ENCODE measurements at places on chromosomes 1 and 21. TPM values are rescaled to one million over a fixed set of nuclear protein-coding genes. Genes with fewer than 3 reads are reported as not detected.

GRCh38 chr1:101996825-101997465 lies at the start of gene OLFM3:
TSS of gene OLFM3 (minus strand) at chr1:101996926.
- no peak for DNase-seq

Gene VANGL2
- total RNA-seq = 5.8 TPM

Gene SLC9C2
- not detected for total RNA-seq

DNA sequence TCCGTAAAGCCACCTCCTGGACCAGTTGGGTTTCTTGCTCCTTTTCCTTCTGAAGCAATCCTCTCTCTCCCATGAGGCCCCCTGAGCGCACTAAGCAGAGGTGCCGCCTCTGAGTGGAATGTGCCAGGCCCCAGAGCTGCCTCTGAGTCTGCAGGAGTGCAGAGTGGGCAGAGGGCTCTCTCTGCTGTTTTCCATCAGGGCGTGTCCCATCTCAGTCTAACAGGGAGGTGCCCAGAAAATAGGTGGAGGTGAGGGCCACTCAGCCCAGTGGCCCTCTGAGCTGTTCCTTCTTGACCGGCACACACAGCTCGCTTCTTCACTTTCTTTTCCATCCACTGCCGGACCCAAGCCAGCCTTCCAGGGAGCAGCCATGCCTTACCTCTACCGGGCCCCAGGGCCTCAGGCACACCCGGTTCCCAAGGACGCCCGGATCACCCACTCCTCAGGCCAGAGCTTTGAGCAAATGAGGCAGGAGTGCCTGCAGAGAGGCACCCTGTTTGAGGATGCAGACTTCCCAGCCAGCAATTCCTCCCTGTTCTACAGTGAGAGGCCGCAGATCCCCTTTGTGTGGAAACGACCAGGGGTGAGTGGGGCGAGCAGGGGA lies at the start of gene CAPN9:
TSS of gene CAPN9 (plus strand) at position 262 of the 604 bp plus-strand sequence. CDS start at position 371, 109 bp downstream.
- DNase-seq = no peak

DNA sequence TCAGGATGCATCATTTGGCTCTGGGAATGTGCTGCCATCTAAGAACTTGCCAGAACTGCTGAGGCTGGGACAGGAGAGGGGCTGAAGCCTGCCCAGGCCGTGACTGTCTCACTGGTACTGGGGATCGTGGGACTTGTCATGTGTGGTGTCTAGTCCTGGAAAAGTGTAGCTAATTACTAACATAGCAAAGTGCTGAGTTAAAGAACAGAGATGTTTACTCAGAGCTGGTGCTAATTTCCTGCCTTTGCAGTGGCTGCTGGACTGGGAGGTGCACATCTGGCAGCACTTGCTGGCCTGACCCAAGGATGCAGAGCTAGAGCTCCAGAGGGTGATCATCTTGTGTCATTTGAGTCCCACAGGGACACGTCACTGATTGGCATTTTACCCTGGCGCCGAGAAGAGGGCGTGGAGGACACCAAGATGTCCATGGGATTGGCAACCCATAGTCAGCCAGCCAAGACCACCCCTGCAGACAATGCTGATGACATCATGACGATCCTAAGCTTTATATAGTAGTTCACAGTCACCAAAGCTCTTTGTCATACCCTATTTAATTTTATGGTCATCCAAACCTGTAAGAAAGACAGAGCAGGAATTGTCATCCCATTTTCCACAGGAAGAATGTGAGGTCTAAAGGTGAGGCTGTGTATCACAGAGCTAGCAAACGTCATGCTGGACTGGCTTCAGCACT lies 110.1 kb upstream of the SLC44A3 start:
- peak; percentile 89 for DNase-seq

DNA sequence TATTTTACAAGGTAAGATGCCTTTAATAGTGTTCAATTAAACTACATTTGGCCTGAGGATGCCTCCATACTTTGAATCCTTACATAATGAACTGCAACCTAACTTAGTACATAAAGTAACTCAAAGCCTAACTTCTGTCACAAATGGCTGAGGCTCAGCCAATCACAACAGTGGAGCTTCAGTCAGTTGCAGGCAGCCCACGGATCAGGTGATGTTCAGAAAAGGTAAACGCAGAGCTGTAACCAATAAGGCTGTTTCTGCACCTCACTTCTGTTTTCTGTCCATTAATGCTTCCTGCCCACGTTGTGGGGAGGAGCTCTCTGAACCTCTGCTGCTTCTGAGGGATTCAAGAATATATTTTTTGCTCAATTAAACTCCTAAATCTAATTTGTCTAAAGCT lies 94.8 kb upstream of the KIAA0040 start:
- no peak for DNase-seq

Gene LCE2C
- total RNA-seq = not detected

Gene FCER1G
- total RNA-seq = 32.8 TPM

Gene MT1HL1
- not detected for total RNA-seq

DNA sequence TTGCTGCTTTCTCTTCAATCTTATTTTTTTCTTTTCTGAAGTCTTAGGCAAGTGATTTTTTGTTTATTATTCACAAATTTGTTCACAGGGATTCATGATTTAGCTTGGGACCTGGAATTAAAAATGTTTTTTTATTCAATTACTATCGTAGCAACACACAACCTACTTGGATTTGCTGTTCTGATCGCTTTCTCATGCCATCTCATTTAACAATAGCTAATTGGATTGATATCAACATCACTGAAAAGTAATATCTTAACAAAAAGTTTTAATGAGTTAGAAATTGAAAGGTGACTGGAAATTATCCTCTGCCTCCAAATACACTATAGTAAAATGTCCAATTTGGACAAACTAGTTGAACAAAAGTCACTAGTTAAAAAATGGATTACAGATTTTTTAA lies 32.4 kb downstream of the MAP3K21 start:
- no peak for DNase-seq

Gene PLA2G5
- total RNA-seq = 17.7 TPM

Gene HSD3B1
- total RNA-seq = not detected

GRCh38 chr1:170313306-170313705 lies 167.5 kb downstream of the NTMT2 start:
- no peak for DNase-seq

DNA sequence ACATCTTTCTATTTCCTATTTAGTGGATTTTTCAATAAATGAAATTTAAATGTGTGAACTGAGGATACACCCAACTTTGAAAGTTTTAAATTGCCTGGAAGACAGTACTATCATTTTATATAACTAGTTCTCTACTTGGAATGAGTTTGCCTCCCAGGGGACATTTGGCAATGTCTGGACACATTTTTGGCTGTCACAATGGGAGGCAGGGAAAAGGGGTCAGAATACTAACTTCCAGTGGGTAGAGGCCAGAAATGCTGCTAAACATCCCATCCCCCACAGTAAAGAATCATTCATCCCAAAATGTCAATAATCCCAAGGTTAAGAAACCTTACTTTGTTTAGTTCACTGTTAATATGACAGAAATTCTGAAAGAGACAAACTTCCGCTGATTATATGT lies 13.2 kb upstream of the NRAS start:
- no peak for DNase-seq

- no peak for DNase-seq
These were observed 354 bp downstream of the HAPLN2 start for GRCh38 chr1:156619582-156619955.

Gene RHD
- total RNA-seq = not detected

DNA sequence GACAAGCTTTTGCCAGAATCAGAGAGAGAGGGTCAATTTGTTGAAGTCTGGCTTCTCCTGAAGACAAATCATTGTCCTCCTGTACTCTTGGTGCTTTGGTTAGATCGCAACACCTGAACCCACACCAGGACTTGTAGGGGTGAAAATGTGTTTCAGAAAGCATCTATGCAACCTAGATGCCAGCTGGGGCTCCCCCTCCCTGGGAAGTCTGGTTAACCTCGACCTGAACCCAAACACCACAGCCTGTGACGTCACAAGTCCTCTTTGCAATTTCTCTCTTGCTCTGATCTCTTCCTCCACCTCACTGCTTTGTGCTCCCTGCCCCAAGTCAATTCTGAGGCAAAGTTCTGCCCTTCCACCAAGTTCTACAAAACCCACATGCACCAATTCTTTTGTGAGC lies 42.8 kb upstream of the USP24 start:
- DNase-seq = no peak

Gene GBP6
- under 0.01 TPM for total RNA-seq

DNA sequence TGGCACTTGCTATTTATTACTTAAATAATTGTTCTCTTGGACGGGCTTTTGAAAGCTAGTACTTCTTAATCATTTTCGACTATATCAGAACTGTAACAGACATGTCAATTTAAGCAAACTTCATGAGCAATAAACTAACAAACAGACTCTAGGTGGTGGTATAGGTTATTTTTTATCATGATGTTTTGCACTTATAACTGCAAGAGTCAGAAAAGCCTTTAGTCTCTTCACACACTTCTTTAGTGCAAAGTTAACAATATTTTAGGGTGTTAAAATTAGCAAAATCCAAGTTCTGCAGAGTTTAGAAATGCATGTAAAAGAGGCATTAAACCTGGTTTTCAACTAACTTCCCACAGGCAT lies 2.2 kb downstream of the NRIP1 start:
- no peak for DNase-seq

DNA sequence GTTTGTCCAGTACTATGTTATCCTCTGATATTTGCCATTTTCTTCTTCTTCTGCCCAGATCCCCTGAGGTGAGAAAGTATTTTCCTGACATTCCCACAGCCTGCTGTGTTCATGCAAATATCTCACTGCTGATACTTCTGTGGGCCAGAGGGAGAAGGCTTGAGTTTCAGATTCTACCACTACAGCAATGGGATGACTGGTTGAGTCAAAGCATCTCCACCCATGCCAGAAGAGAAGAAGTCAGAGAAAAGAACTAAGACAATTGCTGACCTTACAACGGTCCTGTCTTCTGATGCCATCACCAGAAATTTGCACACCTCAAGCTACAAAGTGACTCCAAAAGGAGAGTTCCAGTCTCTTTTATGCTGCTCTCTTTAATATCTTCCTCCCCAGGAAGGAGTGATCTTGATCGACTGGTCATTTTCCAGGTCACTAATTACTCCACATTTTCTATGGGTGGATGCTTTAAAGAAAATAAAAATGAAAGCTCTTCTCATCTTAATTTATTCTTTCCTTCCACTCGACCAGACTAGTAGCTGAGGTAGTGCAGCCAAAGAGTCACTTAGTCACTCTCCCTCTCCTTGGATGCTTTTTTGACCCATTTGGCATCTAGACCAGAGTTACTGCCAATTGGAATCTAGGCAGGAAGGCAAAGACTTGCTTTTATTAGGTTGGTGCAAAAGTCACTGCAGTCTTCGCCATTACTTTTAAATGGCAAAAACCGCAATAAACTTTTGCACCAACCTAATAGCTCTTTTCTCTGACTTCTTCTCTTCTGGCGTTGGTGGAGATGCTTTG lies 195.1 kb downstream of the PTPRC start:
- no peak for DNase-seq

DNA sequence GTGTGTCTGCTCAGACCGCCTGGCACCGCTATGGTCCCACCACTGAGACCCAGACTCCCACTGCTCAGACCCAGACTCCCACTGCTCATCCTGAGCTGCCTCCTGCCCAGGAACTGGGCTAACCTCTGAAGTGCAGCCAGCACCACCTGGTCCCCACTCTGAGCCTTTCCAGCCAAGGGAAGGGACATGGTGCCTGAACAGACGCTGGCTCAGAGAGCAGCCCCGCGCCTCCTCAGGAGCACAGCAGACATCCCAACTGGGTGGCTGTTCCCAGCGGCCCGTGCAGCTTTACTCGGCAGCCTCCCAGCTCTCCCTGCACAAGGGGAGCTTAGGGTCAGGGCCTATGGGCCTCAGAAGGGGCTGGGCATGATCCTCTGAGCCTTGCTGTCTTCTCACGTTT lies 27.8 kb upstream of the CNTN2 start:
- DNase-seq = no peak

DNA sequence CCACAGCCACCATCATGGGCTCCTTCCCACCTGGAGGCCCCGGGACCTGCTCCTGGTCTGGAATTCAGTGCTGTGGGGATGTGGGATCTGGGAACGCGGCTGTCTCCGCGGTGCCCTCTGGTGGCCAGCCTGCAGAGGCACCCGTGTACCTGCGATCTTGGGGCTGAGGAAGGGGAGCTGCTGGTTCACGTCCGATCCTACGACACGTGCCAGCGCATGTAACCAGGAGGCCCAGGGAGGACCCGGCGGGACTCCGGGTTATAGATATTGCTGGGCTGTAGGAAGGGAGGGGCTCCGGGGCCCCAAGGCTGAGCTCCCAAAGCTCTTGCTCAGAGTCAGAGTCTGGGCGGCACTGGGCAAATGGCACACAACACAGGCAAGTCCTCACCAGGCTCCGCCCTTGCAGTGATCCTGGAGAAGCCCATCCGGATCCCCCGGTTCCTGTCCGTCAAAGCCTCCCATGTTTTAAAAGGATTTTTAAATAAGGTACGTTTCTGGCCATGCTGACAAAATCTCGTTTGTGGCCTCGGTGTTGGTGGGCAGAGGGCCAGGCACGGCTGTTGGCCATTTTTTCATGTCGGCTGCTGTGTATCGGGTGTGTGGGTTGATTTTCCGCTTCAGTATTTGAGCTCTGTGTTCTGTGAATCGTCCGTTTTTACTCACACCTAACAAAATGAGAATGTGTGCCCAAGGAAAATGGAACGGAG lies 20.1 kb downstream of the FAAP20 start:
- DNase-seq = no peak
